AG09309 (cell line): ENCODE measurements at places on chromosomes 12 and 14.

GRCh38 chr12:11563785-11564739, 85.4 kb upstream of the ETV6 start:
- no peak for DNase-seq

- no peak for DNase-seq
These were observed 18.8 kb downstream of the BEGAIN start for GRCh38 chr14:100568164-100568997.

DNA sequence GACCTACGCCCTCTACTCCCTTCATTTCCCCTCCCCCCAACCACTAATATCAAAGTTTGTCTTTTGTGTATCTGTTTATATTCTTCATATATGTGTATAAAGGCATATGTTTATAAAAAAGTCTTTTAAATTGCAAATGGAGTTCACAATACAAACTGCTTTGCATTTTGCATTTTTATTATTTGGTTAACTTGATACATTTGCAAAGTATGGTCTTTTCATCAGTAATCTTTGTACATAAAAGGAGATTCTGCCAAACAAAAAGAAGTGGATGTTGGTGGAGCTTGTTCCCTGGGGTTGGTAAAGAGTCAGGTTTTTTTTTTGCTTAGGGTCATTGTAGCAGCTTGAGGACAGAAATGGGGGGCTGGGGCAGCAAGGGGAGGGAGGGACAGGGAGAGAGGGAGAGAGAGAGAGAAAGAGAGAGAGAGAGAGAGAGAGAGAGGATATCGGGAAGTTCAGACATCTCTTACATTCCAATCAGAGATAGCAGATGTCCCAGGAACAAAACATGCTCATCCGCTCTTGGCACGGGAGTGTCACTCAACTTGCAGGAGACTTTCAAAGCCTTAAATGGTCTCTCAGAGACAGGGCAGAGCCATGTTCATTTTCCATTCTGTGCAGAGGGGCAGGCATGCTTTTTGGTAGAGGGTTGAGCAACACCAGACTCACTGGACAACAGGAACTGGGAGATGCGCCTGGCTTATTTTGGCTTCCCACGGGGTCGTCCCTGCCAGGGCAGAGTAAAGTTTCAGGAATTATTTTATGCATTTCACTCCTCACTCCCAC, 44.8 kb upstream of the TBX5 start:
- DNase-seq, result no peak

DNA sequence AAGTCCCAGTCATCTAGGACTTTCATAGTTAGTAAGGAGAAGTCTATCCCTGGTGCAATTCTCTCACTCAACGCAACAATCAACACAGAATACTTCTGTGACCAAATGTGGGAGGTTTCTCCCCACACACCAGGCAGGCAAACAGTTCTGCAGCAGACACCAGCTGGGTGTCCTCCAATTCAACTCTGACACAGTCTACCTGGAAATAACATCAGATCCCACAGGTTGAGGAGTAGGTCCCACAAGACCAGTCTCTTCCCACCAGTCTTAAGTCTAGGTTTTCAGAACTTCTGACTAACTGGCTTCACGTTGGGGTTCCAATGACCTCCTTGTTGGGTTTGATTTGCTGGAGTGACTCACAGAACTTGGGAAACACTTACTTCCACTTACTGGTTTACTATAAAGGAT, 14.8 kb downstream of the ACOT6 start:
- no peak for DNase-seq

DNA sequence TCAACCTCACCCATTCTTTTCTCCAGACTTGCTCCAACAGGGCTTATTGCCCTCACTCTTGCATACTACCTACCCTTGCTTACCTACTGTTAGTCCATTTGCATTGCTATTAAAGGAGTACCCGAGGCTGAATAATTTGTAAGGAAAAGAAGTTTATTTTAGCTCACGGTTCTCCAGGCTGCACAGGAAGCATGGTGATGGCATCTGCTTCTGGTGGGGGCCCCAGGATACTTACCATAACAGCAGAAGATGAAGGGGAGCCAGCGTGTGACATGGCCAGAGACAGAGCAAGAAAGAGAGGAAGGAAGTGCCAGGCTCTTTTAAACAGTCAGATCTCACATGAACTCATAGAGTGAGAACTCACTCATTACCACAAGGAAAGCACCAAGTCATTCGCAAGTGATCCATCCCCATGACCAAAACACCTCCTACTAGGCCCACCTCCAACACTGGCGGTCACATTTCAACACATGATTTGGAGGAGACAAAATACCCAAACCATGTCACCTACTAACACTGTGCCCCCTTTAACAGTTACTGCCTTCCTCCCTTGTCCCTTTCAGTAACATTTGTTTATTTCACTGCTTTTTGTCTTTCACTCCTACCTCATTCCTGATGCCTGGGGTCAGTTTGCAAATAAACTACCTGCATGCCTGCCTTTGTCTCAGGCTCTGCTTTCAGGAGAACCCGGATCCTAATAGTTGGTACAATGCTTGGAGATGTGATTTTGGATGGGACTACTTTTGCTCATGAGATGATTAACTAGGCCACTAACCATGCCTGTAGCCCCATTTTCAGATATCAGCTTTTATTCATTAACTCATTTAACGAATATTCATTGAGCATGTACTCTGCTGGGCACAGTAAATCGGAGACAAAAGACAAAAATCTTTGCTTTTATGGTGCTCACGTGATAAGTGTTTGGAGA, 41.6 kb upstream of the CSRP2 start:
- no peak for DNase-seq

- DNase-seq, result no peak
These were observed 207.3 kb downstream of the LRIG3 start for GRCh38 chr12:58712976-58713375.

GRCh38 chr12:23816394-23816851, 133.0 kb downstream of the SOX5 start:
- DNase-seq, result no peak

DNA sequence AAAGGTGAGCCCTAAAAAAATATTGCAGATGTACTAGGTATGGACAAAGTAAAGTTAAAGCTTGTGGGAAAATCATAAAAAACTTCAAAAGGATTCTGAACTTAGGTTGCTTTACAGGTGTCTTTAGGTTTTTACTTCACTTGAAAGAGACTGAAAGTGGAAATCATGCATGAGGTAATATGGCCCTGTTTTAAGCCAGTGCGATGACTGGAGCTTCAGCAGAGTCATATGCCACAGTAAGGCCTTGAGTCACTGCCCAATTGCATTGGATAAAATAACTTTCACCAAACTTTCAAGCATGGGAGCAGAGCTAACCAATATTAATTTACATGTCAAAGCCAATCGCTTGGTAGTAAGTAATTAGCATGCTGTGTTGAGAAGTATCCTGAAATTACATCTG, 63.9 kb upstream of the TMEM260 start:
- DNase-seq, result no peak

GRCh38 chr14:32984241-32984930, 45.7 kb downstream of the NPAS3 start:
- DNase-seq, result no peak

- no peak for DNase-seq
These were observed 138.2 kb upstream of the TSPAN8 start for GRCh38 chr12:71295953-71296352.

DNA sequence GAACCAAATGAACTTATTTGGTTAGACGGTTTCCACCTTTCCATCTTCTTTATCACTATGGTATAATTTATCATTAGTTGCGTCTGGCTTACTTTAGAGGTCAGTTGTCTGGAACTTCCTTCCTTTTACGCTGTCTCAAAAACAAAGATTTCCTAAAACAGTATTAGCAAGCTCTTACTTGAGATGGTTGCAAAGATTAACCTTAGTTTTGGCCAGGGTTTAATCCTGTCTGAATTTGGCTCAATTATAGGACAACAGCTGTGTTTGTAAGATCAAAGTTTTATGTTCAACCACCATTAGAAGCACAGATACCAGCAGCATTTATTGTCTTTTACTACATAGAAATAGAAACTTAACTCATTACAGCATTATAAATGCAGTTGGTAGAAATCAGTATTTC, 7.9 kb upstream of the WASHC3 start:
- DNase-seq, result no peak

- no peak for DNase-seq
These were observed 29.9 kb downstream of the PPFIBP1 start for GRCh38 chr12:27553941-27554340.

- no peak for DNase-seq
These were observed 198.9 kb downstream of the CACNA1C start for GRCh38 chr12:2251526-2252209.

- DNase-seq, result no peak
These were observed 5.4 kb downstream of the SOX5 start for GRCh38 chr12:23944067-23944466.

DNA sequence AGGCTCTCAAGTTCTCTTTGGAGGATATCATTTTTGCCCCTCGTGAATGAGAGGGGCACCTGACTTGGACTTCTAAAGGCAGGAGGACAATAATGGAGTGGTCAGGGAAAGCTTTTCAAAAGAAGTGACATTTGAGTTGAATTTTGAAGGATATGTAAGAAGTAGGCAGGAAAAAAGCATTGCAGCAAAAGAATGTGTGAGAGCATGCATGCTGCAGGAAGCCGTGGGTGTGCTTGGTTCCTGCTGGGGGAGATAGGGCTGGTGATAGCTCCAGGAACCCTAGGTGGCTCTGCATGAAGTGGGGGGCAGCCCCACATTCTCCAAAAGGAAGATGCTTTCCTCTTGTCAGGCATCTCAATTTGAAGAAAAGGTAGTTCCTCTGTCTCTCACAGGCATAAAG, 23.1 kb downstream of the ACVR1B start:
- DNase-seq, result no peak

GRCh38 chr12:55365086-55365485, 2.3 kb downstream of the OR6C75 start:
- DNase-seq, result no peak

DNA sequence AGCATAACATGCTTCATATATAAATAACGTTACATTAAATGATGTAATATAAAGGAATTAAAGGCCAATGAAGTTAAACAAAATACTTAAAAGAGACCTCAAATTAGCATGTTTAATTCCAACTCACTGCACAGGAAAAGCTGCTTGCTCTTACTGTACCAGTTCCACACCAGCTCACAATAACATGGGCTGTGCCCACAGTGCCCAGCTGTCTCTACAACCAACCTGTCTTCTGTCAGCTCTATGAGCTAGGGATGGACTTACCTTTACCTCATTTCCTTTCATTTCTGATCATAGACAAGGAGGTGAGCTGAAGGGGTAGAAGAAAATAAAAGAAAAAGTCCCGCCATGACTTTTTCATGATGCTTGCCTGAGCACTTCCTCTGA, 64.8 kb downstream of the NKX2-1 start:
- no peak for DNase-seq

DNA sequence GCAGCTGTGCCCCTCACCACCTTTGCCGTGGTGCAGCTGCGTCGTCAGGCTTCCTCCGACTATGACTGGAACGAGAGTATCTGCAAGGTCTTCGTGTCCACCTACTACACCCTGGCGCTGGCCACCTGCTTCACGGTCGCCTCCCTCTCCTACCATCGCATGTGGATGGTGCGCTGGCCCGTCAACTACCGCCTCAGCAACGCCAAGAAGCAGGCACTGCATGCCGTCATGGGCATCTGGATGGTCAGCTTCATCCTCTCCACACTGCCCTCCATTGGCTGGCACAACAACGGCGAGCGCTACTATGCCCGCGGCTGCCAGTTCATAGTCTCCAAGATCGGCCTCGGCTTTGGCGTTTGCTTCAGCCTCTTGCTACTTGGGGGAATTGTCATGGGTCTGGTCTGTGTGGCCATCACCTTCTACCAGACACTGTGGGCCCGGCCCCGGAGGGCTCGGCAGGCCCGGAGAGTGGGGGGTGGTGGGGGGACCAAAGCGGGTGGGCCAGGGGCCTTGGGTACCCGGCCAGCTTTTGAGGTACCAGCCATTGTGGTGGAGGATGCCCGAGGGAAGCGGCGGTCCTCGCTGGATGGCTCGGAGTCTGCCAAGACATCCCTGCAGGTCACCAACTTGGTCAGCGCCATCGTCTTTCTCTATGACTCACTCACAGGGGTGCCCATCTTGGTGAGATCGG, 2.6 kb downstream of the GPR162 start:
- DNase-seq, result no peak

- no peak for DNase-seq
These were observed 59.1 kb downstream of the PLXNC1 start for GRCh38 chr12:94207467-94207848.

- no peak for DNase-seq
These were observed 9.3 kb downstream of the ISCU start for GRCh38 chr12:108571609-108572165.

GRCh38 chr14:90750701-90751100, 65.5 kb downstream of the TTC7B start:
- DNase-seq, result no peak

DNA sequence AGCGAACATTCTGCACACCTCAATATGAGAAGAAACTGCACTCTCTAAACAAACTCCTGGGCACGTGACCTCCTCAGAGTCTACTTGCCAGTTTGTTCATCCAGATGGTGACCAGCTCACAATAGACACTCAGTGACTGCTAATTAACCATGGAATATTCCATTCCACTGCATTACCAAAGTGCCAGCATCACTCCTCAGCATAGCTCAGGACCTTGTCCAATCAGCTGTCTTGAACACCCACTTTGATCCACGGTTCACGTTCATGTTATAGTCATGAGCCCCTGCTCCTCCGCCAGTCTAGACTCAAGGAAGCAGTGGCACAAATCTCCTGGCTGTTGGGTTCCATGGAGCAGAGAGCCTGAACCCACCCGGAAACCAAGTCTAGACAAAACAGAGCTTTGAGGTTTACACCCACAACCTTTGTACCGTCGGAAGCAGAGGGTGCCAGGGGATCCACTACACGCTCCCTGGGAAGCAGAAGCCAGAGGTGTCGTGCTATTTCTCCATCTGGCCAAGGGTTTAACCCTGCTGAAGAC, 285.3 kb downstream of the ZFP36L1 start:
- DNase-seq, result no peak

GRCh38 chr12:46752396-46752795, 73.4 kb downstream of the SLC38A4 start:
- no peak for DNase-seq

GRCh38 chr12:60191676-60192359, 596.0 kb downstream of the SLC16A7 start:
- no peak for DNase-seq

- DNase-seq, result no peak
These were observed 124.0 kb downstream of the APAF1 start for GRCh38 chr12:98769068-98769467.

DNA sequence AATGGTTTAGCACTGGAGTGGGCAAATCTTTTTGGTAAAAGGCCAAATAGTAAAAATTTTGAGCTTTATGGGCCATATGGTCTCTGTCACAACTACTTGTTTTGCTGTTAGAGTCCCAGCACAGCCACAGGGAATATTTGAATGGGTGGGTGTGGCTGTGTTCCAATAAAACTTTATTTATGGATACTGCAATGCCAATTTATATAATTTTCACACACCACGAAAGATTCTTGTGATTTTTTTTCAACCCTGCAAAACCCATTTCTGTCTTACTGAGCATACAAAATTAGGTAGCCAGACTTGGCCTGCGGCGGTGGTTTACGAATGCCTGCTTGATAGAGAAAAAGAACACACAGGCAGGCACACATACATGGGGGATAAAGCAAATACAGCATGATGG, 28.3 kb downstream of the TMEM120B start:
- no peak for DNase-seq

GRCh38 chr12:24904871-24905270, 44.0 kb downstream of the BCAT1 start:
- no peak for DNase-seq

- no peak for DNase-seq
These were observed 467 bp upstream of the JAG2 start for GRCh38 chr14:105168979-105169507.
